ENCODE measurements at places on chromosomes 5 and 9. TPM values are rescaled to one million over a fixed set of nuclear protein-coding genes. Genes with fewer than 3 reads are reported as not detected.

The HTR1A gene
- total RNA-seq: not detected

The PTGES gene
- total RNA-seq: 21.0 TPM

The GFI1B gene
- total RNA-seq: not detected

The PPP2R2B gene
- 2.4 TPM for total RNA-seq

The CD72 gene
- total RNA-seq: not detected

The PCDHB9 gene
- total RNA-seq: 0.73 TPM

The SLC34A1 gene
- total RNA-seq: 0.07 TPM

The CHSY3 gene
- 1.7 TPM for total RNA-seq

The DEPDC1B gene
- total RNA-seq: 23.8 TPM

The AMBP gene
- not detected for total RNA-seq

The FBN2 gene
- 45.2 TPM for total RNA-seq

The ACTBL2 gene
- total RNA-seq: 0.12 TPM

The C8G gene
- 0.77 TPM for total RNA-seq

The LECT2 gene
- not detected for total RNA-seq

The CATSPER3 gene
- total RNA-seq: 0.40 TPM

The CDX1 gene
- total RNA-seq: not detected

The HMMR gene
- 74.6 TPM for total RNA-seq

The SMC2 gene
- total RNA-seq: 20.7 TPM

The FAM13B gene
- 13.0 TPM for total RNA-seq

The NOXA1 gene
- 0.51 TPM for total RNA-seq

The SLC25A2 gene
- total RNA-seq: 0.40 TPM

The OR13F1 gene
- not detected for total RNA-seq

The SERF1B gene
- 59.6 TPM for total RNA-seq

The IL5 gene
- total RNA-seq: not detected

The PCDHGA10 gene
- total RNA-seq: 0.23 TPM

The IFNB1 gene
- not detected for total RNA-seq

The TMEM203 gene
- 31.3 TPM for total RNA-seq

The GZMA gene
- not detected for total RNA-seq

The F12 gene
- total RNA-seq: 36.8 TPM

The SLC27A6 gene
- total RNA-seq: not detected

The MACROH2A1 gene
- 455 TPM for total RNA-seq

The AGXT2 gene
- total RNA-seq: not detected

The BARHL1 gene
- total RNA-seq: not detected

The SCGB3A1 gene
- total RNA-seq: not detected

The TMC1 gene
- total RNA-seq: not detected

The ADAMTSL1 gene
- total RNA-seq: not detected

The BTNL9 gene
- 15.4 TPM for total RNA-seq

The SLC45A2 gene
- total RNA-seq: not detected

The PCDHGB2 gene
- total RNA-seq: 1.4 TPM

The ANKRD34B gene
- not detected for total RNA-seq

The RASGEF1C gene
- 0.29 TPM for total RNA-seq

The RORB gene
- 0.06 TPM for total RNA-seq

The PHF24 gene
- total RNA-seq: not detected

The GFPT2 gene
- total RNA-seq: 2.2 TPM

The CARTPT gene
- not detected for total RNA-seq

The HSD17B3 gene
- 0.26 TPM for total RNA-seq

The RANBP17 gene
- 6.0 TPM for total RNA-seq

The GRIA1 gene
- total RNA-seq: not detected

The OR1N2 gene
- not detected for total RNA-seq

The PCDHA6 gene
- total RNA-seq: 0.35 TPM

The LHFPL2 gene
- total RNA-seq: 19.4 TPM

The ORM1 gene
- total RNA-seq: not detected

The TAF11L10 gene
- not detected for total RNA-seq

The MOB3B gene
- 2.6 TPM for total RNA-seq

The TMED7 gene
- total RNA-seq: 234 TPM

The LVRN gene
- total RNA-seq: not detected

All from PC-3 (cell line).